ENCODE measurements at places on chromosomes 1 and 21. TPM values are rescaled to one million over a fixed set of nuclear protein-coding genes. Genes with fewer than 3 reads are reported as not detected.
A peak's percentile ranks its signal among the peaks of the same experiment; 100 is the strongest.

DNA sequence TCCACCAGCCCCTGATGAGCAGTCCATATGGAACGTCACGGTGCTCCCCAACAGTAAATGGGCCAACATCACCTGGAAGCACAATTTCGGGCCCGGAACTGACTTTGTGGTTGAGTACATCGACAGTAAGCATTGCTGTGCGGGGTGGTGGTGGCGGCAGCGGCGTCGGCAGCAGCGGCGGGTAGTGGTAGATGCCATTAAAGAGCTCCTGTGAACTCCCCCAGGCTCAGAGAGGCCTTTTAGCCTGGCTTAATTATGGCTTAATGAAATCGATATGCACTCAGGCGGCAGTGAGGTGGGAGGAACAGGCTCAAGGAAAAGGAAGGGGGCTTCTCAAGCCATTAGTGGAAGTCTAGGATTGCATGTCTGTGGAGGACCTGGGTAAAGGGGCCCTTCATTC is 41.9 kb upstream of the CNTN2 start:
- no peak for DNase-seq

- DNase-seq, result no peak
Measured at GRCh38 chr1:30706528-30706927, 16.9 kb downstream of the MATN1 start.

- no peak for DNase-seq
Measured at GRCh38 chr1:94551449-94551848, 9.9 kb upstream of the F3 start.

GRCh38 chr21:34724131-34724856 is 55.5 kb downstream of the CLIC6 start:
- DNase-seq, result no peak

GRCh38 chr1:47624531-47624930 is 186.7 kb downstream of the FOXD2 start:
- peak; percentile 3 for DNase-seq

DNA sequence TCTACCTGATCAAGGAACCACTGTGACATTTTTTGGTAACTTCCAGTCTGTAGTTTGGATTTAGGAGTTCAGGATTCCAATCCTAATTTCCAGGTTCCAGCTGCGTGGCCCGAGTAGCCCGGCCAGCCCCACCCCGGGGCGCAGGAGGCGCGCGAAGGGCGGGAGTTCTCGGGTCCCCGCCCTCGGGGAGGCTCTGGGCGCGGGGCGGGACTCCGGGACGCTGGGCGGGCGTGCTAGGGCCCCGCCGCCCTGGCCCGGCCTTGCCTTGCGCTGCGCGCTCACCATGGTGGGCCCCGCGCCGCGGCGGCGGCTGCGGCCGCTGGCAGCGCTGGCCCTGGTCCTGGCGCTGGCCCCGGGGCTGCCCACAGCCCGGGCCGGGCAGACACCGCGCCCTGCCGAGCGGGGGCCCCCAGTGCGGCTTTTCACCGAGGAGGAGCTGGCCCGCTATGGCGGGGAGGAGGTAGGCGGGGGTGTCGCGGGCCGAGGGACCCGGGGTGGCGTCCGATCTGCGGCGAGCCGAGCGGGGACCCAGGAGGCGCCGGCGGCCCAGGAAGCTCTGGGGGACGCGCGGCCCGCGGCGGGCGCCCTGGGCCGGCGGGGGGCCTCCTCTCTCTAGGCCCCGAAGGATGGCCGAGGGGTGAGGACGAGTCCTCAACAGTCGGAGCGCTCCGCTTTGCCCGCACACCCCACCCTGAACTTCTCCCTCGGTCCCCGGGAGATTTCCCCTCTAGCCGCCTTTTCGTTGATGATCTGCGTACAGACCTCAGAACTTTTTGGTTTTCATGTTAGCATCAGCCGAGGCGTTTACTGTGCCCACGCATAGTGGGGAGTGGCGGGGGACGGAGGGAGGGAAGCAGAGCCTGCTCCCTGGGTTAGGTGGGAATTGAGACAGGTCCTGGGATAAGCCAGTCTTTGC is at the start of gene NENF:
TSS of gene NENF (plus strand) at position 260 of the 916 bp plus-strand sequence. CDS start at position 284, 24 bp downstream.
- DNase-seq, result peak; percentile 82

- DNase-seq, result no peak
Measured at GRCh38 chr1:15260418-15261154, 13.6 kb downstream of the FHAD1 start.

- no peak for DNase-seq
Measured at GRCh38 chr21:20999659-21000058, 1.4 kb downstream of the NCAM2 start.

GRCh38 chr1:117237726-117238381 is 27.1 kb upstream of the VTCN1 start:
- DNase-seq, result no peak

- DNase-seq, result no peak
Measured at GRCh38 chr1:246104927-246105326, 402.2 kb downstream of the SMYD3 start.

DNA sequence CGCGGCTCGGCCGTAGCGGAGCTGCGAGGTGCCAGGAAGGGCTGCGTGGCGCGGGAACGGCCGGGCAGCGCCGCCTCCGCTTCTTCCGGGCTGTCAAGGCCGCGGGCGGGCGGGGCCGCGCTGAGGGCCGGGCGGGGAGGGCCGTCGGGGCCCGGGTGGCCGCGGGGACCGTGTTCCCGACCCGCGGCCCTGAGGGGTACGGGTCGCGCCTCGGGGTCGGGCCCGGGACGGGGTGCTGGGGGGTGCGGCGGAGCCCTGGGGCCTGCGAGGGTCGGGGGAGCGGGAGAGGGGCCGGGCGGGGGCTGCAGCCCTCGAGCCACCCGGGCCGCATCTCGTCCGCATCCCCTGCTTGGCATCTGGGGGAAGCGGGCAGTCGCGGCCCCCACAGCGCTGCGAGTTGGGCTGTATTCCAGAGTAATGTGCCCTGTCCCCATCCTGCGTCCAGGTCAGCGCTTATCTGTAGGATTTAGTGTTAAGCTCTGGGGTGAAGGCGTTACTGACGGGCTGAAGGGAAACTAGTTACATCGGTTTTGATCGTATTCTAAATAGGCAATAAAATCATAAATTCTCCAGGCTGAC is 379 bp downstream of the RER1 start:
- DNase-seq, result no peak

GRCh38 chr1:29783508-29784275 is 547.4 kb downstream of the PTPRU start:
- no peak for DNase-seq

DNA sequence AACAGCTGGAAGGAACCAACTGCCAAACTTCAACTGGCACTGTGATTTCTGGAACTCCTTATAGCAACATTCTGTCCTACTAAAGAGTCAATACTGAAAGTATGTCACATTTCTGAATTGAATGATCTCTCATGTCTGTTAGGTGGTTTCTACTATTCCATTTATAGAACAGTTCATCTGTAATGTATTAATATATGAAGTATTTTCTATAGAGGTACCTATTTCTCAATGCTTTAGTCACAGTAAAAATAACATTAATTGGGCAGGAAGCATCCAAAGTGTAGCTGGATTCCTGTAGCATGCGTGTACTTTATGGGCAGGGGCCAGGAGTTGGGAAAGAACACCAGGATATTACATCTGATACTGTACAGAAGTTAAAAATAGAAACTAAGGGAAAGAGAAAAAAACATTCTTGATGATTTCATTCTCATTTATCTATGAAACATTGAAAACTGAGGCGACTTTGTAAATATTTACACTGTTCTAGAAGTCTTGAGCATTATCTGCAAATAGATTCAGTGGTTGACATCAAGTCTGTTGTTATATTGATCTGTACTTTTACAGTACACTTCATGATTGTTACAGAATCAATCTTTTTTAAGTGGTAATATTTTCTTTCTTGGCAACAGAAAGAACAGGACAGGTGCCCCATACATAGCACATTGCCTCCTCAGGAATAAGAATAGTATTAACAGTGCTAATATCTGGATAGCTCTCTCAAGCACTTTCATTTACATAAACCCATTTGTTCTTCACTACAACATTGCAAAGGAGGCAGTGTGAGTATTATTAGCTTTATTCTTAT is 6.2 kb upstream of the ZNF281 start:
- no peak for DNase-seq

DNA sequence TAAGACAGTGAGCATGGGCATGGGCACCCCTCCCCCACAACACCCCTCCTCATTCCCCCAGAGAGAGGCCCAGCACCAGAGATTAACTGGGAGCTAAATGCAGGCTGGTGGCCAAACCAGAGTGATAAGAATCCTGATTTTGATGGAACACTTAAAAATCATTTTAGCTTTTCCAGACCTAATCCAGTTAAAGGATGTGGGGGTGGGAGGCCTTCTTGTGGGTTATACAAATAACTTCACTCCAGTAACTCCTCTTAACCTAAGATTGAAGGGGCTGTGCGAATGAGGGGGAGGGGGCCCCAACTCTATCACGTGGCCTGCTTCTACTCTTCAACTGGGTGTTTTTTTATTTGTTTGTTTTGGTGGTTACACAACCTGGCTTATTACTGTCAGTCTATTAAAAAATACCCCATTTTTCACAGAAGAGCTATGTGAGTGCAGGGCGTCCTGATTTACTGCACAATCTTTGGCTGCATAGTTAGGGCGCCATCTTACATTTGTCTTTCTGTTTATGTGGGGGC is 398.1 kb upstream of the LYPLAL1 start:
- DNase-seq, result no peak

GRCh38 chr1:41532206-41532975 is 47.9 kb upstream of the EDN2 start:
- DNase-seq, result no peak

- DNase-seq, result no peak
Measured at GRCh38 chr21:45532826-45533360, 9.3 kb downstream of the SLC19A1 start.

- no peak for DNase-seq
Measured at GRCh38 chr1:161549652-161550051, at the start of gene FCGR3A. FCGR3A (minus strand) TSS chr1:161549818; CDS start chr1:161549736, 82 bp downstream.

DNA sequence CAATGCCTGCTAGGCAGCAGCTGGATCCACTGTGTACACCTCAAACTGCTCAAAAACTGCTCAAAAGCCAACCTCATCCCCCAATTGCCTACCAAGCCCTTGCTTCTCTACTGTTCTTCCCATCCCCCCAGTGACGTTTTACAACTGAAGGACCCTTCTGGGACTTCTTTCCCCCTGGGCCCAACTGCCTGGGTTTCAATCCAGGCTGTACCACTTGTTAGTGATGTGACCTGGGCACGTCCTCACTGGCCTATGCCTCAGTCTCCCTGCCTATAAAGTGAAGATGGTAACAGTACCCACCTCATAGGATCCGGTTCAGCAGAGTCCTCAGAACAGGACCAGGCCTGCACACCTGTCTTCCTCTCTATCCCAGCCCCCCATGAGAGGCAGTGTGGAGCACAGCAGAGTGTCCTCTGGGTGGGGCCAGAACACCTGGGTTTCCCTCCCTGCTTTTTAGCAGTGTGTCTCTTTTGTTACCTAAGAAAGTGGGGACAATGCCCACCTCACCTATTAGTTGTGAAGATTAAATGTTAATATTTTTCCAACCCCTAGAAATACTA is 1.9 kb upstream of the TEKT2 start:
- no peak for DNase-seq

GRCh38 chr1:9621032-9621431 is 30.5 kb upstream of the PIK3CD start:
- DNase-seq, result no peak

GRCh38 chr1:71399594-71399993 is 318.8 kb upstream of the ZRANB2 start:
- no peak for DNase-seq

GRCh38 chr1:47508702-47509431 is 71.0 kb downstream of the FOXD2 start:
- DNase-seq, result no peak

- DNase-seq, result no peak
Measured at GRCh38 chr1:230744382-230744781, 2.8 kb upstream of the CAPN9 start.

GRCh38 chr1:228108742-228109072 is 392 bp downstream of the MRPL55 start:
- DNase-seq, result no peak

DNA sequence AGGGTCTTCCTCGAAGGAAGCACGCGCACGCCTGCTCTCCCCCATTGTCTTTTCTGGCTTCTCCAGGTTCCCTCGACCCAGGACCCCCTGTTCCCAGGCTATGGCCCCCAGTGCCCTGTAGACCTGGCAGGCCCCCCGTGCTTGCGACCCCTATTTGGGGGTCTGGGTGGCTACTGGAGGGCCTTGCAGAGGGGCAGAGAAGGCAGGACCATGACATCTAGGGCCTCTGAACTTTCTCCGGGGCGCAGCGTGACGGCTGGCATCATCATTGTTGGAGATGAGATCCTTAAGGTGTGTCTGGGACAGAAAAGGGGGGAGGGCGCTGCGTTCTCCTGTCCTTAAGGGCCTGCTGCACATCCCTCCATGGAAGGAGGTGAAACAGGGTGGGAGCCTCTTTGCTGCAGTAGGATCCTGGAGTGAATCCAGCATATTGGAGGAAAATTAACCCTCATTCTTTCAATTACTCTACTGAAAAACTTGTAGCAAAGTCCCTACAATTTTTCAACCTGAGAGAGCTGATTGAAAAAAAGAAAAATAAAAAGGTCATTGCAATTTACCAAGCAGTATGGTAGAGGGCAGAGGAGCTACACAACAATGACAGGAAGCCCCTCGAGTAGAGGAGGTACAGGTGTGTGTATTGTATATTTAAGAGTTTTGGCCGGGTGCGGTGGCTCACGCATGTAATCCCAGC is 777 bp downstream of the FLAD1 start:
- DNase-seq, result no peak

DNA sequence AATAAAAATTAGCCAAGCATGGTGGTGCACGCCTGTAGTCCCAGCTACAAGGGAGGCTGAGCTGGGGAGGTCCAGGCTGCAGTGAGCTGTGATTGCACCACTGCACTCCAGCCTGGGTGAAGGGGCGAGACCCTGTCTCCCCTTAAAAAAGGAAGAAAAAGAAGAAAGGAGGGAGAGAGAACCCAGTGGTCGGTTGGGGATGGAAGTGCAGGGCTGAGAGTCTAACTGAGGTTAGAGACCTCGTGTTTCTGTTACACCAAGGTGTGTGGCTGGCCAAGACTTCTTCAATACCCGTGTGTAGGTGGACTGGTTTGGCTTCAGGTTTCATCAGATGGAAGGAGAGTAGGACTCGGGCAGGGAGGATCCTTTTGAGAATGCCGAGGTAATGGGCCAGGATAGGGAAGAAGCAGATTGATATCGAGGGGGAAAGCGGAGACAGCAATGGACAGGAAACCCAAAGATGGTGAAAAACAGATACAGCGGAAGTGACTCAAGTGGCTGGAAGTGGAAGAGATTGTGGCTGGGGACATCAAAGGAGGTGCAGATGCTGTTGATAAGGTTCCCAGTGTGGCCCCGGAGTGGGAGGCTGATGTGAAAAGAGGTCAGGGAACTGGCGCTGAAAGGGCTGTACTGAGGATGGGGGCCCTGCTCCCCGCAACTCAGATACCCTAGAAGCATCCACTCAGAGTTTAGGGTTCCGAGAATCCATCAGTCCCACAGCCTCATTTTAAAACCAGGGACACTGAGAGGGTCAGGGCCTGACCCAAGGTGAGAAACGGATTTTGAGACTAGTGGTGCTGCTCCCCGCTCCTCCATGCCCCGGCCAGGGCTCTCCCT is 681 bp upstream of the UBXN10 start:
- DNase-seq, result peak; percentile 79

GRCh38 chr1:30904191-30904961 is 4.2 kb downstream of the SDC3 start:
- no peak for DNase-seq

- no peak for DNase-seq
Measured at GRCh38 chr1:33292726-33293340, 28.1 kb downstream of the A3GALT2 start.

The TSSK3 gene
- polyA plus RNA-seq, result 1.9 TPM

The S100B gene
- polyA plus RNA-seq, result not detected

The NPR1 gene
- not detected for polyA plus RNA-seq

The HPDL gene
- polyA plus RNA-seq, result 1.2 TPM

The S100A4 gene
- polyA plus RNA-seq, result 4,309 TPM

The SON gene
- polyA plus RNA-seq, result 518 TPM

The FCRL4 gene
- not detected for polyA plus RNA-seq

The DENND2C gene
- 0.78 TPM for polyA plus RNA-seq

The MANEAL gene
- 1.4 TPM for polyA plus RNA-seq

The AMY2A gene
- polyA plus RNA-seq, result not detected

The AIM2 gene
- polyA plus RNA-seq, result 7.4 TPM

The VAV3 gene
- polyA plus RNA-seq, result 6.2 TPM

Measured in CD4-positive, CD25-positive, alpha-beta regulatory T cell (primary cell).